NCI-H2171 treated with DMSO at 0.1 percent for 48 hours (cell line): ENCODE measurements at places on chromosomes 6 and 20.

DNA sequence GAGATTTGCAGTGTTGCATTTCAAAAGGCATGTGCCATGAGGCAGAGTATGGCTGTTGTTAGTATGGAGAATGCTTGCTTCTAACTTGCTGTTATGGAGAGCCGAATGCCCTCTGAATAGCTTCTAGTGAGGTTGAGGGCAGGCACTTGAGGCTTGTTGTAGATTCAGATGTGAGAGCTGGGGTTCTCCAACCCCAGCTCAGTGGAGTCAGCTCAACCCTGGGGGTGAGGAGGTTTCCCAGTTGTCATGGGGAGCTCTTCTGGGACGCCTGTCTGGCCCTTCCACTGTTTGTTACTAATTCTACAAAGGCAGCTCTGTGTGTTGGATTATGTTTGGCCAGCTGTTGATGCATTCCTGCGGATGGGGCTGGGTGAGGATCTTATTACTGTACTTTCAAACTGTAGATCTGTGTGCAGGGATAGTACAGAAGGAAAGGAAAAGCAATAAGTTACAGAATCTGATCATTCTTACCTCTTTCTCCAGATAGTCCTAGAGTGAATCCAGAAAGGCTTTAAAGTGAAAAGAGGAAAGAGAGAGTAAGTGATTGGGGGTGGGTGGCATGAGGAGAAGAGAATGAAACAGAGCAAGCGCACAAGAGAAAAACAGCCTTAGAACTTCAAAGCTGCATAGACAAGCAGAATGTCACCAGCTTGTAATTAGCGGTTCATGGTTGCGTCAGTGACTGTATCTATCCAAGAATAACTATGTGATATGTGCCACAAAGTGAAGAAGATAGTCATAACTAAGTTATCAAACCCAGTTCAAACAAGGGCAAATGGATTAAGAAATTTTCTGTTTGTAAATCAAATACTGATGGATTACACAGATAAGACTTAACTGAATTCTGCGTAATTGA is 148.7 kb downstream of the PRL start:
- peak; percentile 87 for DNase-seq

- no peak for DNase-seq
Measured at GRCh38 chr6:160031871-160032270, 63.0 kb downstream of the IGF2R start.

DNA sequence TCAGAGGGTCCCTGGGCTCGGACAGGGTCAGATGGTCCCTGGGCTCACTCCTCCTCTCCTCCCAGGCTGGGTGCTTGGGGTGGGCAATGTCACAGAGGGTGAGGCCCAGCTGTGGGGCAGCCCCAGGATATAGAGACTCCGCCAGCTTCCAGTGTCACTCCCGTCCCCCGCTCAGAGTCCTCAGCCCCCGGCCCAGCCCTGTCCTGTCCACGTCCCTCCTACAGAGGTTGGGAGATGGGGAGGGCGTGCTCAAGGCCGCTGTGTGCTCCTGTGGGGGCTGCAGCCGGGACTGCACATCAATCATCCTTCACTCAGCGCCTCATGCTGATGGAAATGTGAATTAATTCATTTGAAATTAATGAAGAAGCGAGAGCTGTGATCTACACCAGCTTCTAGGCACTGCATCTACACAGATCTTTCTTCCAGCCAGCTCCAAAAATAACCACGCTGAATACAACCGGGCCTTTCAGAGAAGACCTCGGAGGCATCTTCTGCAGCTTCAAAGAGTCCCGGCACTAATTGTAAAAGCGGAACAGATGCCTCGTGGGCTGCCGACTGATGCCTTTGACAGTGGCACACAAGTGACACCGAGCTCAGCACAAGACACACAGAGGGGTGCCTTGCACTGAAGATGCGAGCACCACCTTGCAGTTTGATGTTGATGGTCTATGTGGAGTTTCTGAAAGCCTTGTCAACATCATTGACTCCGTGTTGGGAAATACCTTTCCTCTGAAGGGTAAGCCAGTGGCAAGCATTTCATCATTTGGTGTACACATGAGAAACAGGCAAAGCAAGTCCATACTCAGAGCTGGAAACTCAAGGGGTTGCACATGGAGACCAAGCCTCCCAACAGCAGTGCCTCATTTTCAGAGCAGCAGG is 39.3 kb downstream of the DACT2 start:
- DNase-seq = no peak

DNA sequence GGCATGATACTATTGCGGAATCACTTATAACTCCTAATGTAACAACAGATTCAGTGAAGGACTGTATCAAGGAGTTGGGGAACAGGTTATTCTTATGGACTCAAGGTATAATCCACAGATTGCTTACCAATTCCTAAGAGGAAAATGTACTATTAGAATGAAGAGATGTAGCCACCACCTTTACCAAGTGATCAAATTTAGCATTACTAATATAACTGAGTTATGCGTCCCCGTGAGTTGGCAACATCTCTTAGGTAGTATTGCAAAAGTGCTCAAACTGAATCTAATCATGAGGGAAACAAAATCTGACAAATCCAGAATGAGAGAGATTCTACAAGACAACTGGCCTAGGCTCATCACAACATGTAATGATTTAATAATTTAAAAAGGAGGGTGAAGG is 777 bp upstream of the SNRNP48 start:
- DNase-seq = no peak

DNA sequence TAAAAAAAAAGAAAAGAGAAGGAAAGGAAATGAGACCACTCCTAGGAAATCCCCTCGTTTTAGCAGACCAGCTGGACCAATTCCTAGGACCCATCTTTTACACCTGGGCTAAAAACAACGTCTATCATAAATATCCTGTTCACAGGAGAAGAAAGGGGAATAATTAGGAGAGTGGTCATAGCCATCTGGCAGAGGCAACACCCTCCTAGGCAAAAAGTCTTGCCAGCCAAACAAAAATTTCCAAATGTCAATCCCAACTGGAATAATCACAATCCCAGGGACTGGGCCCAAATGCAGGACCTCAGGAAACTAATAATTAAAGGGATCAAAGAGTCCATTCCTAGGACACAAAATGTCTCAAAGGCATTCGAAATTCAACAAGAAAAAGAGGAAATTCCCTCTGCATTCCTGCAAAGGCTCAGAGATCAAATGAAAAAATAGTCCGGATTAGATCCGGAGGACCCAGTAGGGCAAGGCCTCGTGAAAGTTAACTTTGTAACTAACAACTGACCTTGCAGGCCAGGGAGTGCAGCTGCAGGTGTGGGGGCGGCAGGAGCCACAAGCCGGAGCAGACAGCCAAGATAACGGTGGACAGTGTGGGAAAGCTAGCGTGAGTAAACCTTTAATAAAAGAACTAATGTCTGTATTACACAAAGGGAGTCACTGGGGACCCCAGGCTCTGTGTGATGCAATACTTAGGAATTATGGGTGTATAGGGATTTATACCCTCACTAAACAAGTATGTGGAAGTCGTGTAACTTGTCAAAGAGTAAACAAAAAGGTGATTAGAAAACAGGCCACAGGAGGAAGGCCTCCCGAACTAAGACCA is 11.7 kb downstream of the LCA5 start:
- no peak for DNase-seq

GRCh38 chr20:63456429-63457284 is 15.8 kb downstream of the KCNQ2 start:
- no peak for DNase-seq

DNA sequence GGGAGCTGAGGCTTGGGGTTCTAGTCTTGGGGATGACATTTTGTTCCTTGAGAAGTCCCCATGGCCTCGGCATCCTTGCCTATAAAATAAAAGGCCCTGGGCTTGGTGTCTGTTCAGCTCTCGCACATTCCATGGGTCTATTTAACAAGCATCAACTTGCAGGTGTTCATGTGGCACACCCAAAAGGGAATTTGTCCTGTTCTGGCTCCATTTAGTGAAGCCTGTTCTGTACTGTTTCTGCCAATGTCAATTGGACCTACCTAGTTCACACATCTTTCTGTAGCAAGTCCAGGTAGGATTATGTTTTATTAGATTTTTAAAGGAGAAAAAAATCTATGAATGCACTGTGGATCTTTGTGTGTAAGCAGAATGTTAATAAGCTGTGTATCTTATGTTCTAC is 262.0 kb downstream of the HIVEP2 start:
- DNase-seq = no peak

- DNase-seq = no peak
Measured at GRCh38 chr6:138667408-138667807, 106.2 kb upstream of the CCDC28A start.

DNA sequence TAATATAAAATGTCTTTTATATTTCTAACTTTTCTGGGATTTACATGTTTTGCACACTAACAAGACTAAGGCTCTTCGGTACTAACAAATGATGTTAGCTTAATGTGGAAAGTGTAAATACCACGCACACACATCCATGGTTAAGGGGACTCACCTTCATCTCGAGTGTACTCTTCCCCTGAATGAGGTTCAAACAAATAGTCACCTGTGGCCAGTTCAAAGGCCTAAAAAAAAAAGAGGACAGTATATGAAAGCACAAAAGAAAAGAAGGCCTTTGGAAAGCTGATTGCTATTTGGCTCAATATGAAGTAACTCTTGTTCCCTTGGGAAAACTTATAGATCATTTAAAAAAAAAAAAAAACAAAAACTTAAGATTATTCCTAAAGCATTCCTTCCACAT is 37.2 kb downstream of the LHFPL5 start:
- no peak for DNase-seq

GRCh38 chr6:107820338-107821261 is 3.5 kb downstream of the SCML4 start:
- DNase-seq = peak; percentile 27

- no peak for DNase-seq
Measured at GRCh38 chr6:44035621-44036020, 91.6 kb downstream of the MRPL14 start.

- DNase-seq = no peak
Measured at GRCh38 chr20:9495701-9496100, 18.7 kb upstream of the LAMP5 start.

DNA sequence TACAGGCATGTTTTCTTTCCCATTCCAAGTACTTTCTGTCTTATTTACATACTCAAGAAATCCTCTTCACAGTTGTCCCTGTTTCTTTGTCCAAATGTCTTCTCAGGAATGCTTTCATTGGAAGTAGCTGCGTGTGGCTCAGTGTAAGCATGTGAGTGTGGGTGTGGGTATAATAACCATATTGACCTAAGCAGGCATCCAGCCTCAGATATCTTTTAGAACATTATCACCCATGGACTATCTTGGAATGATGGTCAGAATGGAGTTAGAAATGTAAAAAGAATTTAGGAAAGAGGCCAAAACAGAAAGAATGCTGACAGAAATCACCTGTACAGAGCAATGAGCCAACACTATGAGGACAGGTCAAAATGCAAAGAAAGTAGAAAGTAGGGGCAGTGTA is 16.4 kb downstream of the VNN2 start:
- no peak for DNase-seq

DNA sequence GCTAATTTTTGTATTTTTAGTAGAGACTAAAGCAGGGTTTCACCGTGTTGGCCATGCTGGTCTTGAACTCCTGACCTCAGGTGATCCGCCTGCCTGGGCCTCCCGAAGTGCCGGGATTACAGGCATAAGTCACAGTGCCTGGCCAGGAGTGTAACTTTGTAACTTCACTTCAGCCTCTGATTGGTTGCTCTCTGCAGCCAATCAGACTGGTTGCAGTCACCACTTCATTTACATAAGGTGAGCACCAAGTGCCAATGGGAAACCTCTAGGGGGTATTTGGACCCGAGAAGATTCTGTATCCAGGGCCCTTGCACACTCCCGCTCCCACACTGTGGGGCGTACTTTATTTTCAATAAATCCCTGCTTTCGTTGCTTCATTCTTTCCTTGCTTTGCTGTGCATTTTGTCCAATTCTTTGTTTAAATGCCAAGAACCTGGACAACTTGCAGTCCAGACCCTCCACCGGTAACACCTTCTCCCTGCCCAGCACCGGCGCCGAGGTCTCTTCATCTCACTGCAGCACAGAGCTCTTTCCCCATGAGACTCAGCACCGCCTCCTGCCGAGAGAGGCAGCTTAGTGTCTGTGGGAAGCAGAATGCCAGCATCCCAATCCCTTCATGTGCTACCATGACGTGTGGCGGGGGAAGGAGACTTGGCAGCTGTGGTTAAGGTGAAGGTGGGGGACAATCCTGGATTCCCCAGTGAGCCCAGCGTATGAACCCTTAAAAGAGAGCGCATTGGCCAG is 14.0 kb upstream of the MRGBP start:
- peak; percentile 78 for DNase-seq

- no peak for DNase-seq
Measured at GRCh38 chr6:16760516-16761470, at the start of gene ATXN1. Gene ATXN1 (minus strand): TSS chr6:16761460.

- no peak for DNase-seq
Measured at GRCh38 chr6:155454008-155454407, 1.6 kb downstream of the NOX3 start.

DNA sequence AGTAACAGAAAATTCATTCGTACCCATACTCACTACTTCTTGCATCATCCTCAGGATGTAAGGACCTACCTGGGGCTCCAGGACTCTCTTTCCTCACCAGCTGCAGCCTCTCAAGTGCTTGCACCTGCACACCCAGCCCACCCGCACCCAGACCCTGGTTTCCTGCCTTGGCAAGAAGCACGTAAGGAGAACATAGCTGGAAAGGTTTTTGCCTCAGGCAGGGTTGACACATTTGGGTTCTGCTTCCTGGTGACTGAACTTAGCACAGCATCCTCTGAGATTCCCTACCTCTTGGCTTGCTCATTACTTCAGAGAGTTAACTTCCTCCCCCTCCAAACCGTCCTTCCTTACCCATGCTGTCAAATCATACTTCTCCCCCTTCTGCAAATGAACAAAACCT is 556.9 kb downstream of the CD83 start:
- DNase-seq = no peak

- no peak for DNase-seq
Measured at GRCh38 chr6:36794713-36795065, 44.6 kb downstream of the CPNE5 start.

DNA sequence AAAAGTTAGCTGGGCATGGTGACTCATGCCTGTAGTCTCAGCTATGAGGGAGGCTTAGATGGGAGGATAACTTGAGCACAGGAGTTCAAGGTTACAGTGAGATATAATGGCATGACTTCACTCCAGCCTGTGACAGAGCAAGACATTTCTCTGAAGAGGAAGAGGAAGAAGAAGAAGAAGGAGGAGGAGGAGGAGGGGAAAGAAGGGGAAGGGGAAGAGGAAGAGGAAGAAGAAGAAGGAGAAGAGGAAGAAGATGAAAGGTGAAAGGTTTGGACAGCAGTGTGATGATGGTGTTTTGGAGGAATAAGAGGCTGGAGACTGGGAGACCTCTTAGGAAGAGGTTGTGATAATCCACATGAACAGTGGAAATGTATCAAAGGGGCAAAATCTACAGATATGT is 410.7 kb upstream of the JAG1 start:
- DNase-seq = no peak
